Lower leg skin (tissue), 4 donors: ENCODE measurements at places on chromosomes 3 and 15.

DNA sequence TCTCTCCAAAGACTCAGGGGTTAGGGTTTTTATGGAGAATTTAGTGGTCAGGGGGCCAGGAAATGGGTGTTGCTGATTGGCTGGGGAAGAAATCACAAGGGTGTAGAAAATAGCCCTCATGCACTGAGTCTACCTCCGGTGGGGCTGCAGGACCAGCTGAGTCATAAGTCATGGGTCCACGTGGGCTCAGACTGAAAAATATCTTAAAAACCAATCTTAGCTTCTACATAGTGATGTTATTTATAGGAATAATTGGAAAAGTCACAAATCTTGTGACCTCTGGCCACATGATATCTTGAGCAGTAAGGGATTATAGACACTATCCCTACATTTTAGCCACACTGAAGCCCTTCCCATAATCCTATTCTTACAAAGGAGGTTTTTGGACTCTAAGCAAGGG, 224.0 kb downstream of the DPH6 start:
- DNase-seq, result no peak

DNA sequence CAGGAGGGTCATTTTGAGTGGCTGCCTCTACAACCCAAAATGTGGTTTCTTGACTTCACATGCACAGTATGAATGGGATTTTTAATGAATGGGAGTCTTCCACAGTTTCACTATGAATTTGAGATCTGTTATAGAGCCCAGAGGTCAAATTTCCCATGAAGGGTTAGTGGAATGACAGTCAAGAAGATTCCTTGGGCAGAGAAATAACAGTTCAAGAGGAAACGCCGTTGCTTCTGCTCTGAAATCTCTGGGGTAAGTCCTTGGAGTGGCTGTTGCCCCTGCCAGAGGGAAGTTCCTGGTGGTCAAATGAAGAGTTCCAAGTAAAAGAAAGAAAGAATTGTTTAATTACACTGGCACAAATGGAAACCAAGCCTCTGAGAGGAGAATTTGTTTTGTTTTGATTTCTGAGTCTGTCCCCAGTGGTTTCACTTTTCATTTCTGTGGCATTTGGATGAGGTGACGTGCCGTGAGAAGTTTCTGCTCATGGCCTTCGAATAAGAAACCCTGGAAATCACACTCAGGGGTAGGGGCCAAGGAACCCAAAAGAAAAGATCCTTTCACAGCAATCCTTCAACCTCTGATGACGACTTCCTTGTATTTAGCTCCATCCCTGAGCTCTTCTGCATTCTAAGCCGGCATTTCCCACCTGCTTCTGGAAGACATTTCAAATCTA, 77.5 kb upstream of the IL12A start:
- no peak for DNase-seq

- DNase-seq, result no peak
Measured at GRCh38 chr3:159818997-159819500, 169.6 kb upstream of the IL12A start.

DNA sequence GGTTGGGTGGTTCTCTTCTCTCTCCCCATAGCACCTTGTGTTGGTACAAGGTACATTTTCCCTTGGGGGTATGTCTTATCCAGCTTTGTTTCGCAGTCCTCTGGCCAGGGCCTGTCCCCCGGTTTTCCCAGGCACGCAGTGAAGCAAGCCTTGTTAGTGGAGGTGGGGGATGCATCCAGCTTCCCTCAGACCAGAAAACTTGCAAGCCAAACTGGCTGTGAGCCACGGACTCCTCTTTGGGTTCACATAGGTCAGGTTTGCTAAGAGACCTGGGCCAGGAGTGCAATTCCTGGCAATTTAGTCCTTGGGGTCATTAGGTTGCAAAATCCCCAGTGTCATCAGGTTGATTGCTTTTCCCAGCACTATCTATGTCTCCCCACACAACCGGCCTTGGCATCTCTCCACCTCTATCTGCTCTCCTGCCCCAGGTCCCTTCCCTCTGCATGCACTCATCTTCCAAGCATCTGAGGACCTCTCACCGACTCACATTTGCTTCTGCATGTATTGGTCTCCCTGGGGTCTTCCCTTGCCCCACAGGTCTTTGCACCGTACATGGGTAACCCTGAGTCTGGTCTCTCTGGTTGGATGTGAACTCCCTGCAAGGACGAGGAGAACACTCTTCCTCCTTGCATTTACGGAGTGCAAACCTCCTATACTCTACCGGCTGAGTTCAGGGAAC, 34.2 kb downstream of the BCL2L10 start:
- DNase-seq, result no peak

DNA sequence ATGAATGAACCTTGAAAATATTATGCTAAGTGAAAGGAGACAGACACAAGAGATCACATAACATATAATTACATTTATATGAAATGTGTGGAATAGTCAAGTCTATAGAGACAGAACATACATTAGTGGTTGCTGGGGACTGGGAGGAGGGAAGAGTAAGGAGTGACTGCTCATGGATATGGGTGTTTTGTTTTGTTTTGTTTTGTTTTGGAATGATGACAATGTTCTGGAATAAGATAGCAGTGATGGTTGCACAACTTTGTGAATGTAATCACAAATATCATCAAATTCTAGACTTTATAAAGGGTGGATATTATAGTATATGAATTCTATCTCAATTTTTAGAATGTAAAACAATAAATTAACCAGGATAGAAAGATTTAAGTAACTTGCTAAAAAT, 57.4 kb upstream of the PHLDB2 start:
- DNase-seq, result no peak

GRCh38 chr15:52734329-52734728, 55.1 kb upstream of the ATOSA start:
- DNase-seq, result no peak

GRCh38 chr15:62377736-62378480, 212.8 kb upstream of the C2CD4B start:
- no peak for DNase-seq

GRCh38 chr15:59668556-59668955, 11.2 kb upstream of the GTF2A2 start:
- no peak for DNase-seq

DNA sequence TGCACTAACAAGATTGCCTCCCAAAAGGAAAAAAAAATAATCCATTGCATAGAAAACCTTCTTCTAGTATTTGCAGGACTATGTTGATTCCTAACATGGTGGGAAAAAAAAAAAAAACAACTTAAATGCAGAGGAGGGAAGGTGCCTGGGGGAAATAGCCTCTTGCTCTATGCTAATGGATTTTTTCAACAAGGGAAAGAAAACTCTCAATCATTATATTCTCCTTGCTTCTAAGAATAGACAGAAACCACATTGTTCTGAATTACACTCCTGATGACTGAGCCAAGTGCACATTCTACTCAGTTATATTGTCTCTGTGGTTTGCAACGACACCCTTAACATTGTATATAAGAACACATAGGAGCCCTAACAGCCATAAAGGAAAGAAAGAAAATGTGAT, 760.2 kb downstream of the NAALADL2 start:
- DNase-seq, result no peak

- DNase-seq, result no peak
Measured at GRCh38 chr3:30156586-30157498, 449.6 kb upstream of the TGFBR2 start.

GRCh38 chr15:73792415-73792814, 39.3 kb upstream of the INSYN1 start:
- DNase-seq, result no peak

DNA sequence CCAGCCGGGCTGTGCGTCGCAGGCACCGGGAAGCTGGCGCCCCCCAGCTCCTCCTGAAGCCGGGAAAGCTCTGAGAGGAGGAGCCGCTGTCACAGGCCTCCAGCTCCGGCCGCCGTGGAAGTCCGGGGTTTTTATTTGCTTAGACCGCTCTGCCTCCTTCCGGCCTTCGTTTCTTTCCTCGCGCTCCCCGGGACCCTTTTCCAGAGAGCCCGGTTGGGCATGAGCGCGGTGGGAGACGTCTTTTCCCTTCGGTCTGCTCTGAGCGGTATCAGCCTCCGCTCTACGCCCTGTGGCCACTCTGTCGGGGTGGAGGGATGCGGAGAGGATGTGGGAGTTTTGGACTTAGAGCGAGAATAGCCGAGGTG, 559 bp downstream of the SENP5 start:
- DNase-seq, result no peak

DNA sequence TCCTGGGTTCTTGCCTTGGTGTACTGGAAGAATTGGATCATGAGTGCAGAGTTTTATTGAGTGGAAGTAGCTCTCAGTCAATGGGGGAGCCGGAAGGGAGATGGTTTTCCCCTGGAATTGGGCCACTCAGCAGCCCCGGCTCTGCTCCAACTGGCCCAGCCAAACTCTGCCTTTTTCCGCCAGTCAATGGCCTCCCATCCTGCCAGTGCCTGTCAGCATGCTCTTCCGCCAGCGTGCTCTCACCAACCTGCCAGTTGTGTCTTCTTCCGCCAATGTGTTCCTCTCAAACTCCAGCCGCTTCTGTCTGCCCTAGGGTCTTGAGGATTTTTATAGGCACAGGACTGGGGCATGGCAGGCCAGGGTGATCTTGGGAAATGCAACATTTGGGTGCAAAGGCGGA, 12.4 kb upstream of the AADACL2 start:
- DNase-seq, result no peak

- DNase-seq, result no peak
Measured at GRCh38 chr3:149936812-149937230, 33.9 kb downstream of the PFN2 start.

DNA sequence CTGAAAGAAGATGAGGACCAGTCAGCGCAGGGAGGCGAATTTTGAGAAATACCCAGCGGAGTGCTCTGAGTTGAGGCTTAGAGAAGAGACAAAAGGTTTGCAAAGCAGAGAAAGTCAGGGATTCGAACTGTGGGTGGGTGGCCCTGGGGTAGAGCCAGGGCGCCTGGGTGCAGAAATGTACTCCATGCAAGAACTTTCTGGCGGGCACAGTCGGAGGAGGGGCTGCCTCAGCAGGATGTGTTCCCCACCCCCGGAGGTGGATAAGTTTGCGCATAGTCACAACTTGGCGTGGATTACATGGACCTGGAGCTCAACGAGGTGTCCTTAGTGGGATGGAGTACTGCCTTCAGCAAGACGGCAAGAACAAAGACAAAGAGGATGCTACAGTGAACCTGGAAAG, 117.3 kb upstream of the ALDH1A3 start:
- DNase-seq, result peak; percentile 78

GRCh38 chr3:8629151-8630021, 15.2 kb downstream of the SSUH2 start:
- DNase-seq, result peak; percentile 80

DNA sequence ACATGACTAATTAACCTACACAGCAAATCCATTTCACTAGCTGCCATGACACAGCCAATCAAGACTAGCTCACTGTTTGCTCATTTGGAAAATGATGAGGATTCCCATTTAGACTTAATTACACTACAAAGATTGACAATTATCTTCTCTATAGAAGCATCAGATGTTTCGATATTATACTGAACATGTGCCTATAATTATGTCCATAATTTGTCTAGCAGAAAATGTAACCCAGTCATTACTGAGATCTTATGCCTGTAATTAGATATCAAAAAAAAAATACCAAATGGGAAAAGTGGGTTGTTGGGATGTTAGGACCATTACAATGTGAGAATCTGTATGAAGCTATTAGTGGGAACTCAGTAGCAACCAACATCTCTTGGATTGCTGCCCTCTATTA, 344.2 kb upstream of the MCTP2 start:
- DNase-seq, result no peak
